ENCODE measurements at places on chromosomes 1 and 21.

- DNase-seq, result no peak
Observed at GRCh38 chr1:209732725-209733124, 23.1 kb upstream of the TRAF3IP3 start.

GRCh38 chr21:41993744-41994143 is 16.4 kb downstream of the ZBTB21 start:
- no peak for DNase-seq

- no peak for DNase-seq
Observed at GRCh38 chr21:40162075-40162474, 294.8 kb downstream of the PCP4 start.

DNA sequence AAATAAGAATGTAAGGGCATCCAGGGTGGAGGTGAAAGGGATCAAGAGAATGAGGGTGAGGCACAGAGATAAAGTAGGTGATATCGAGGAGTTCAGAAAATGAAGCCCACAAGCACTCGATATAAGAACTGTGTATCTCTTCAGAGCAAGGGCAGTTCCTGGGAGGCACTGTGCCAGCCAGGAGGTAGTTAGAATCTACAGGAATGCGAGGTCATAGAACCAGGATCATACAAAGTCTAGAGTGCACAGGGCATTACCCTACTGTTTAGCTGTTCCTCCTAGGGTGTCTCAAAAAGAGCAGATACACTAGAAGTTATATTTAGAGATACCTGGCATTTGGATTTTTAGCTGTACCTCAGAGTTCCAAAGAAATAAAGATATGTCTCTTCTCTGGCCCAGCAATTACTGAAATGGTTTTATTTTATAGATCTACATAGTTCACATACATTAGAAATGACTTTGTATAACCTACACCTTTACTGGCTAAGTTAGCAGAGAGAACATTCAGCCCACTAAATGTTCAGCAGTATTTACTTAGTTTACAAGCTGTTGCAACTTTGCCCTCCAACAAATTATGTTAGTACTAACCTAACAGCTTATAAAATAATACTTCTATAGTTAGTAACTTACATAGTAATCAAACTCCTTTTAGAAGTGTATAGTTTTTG is 1.6 kb downstream of the OVAAL start:
- DNase-seq, result no peak

DNA sequence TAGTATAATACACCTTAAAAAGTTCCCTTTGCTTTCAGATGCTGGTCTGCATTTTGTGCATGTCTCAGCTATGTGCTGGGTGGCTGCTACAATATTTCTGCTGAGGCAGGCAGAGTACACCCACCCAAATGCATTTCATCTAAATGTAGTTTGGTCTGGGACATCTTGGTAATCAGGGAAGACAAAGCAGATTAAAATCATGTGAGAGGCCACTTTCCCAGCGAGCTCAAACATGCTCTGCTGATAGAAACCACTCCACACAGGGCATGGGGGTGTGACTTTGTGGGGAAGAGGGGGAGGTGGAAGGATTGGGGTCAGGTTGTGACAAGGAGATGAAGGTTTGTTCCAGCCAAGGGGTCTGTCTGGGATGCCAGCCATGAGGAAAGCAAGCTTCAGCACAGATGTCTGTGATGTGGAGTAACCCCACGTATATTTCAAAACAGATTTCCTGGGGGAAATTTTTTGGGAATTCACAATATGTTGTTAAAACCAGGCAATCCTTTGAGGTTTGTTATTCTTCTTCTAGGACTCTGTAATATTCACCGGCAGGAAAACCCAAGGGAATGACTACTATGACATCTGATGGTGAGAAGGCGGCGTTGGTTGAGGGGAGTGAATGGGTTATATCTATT is 255.1 kb upstream of the FGGY start:
- no peak for DNase-seq

DNA sequence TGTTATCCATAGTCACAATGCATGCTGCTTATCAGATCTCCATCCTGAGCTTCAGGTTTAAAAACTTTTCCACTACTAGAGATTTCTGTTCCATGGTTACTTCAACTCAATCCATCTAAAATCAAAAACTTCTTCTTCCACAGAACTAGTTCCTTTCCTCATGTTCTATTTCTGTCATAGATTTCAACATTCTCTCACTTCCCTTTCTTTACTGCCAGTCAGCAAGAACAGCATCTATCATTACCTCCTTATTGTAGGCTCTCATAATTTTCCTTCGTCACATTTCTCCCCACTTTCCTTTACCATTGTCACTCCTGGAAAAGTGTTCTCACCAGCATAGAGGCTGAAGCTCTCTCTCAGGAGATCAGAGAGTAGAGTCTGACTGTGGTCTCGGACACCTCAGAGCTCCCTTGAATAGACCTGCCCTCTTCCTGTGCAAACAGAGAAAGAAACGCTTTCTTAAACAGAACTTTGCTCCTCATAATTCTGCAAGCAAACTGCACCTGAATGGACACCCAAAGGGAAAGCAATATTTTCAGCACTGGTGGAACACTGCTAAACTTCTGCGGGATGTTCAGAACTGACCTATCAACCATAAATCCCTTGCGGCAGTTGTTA is 48.7 kb upstream of the KIRREL1 start:
- no peak for DNase-seq

DNA sequence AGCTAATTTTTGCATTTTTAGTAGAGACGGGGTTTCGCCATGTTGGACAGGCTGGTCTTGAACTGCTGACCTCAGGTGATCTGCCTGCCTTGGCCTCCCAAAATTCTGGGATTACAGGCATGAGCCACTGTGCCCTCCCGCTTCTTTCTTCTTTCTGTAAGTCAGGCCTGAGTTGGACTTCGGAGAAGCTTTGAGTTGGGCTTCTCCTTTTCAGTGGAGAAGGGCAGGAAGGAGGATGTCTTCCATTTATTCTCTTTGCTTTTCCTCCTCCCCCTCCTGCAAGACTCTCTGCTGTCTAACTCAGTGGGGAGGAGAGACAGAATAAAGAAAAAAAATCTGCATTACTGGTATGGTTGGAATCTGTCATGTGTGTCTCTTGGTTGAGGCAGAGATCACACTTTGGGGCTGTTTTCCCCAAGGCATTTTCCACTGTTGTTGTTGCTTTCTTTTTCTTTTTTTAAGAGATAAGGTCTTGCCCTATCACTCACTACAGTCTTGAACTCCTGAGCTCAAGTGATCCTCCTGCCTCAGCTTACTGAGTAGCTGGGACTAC is 13.2 kb upstream of the DEGS1 start:
- DNase-seq, result no peak

GRCh38 chr1:171654942-171655745 is 2.7 kb upstream of the MYOC start:
- DNase-seq, result no peak

- DNase-seq, result no peak
Observed at GRCh38 chr1:164867590-164867989, 308.6 kb downstream of the PBX1 start.

- DNase-seq, result no peak
Observed at GRCh38 chr1:206114692-206115640, 2.2 kb downstream of the AVPR1B start.

- DNase-seq, result no peak
Observed at GRCh38 chr1:189958756-189959155, 518.9 kb downstream of the BRINP3 start.

- no peak for DNase-seq
Observed at GRCh38 chr1:39109644-39110043, 83.5 kb downstream of the NDUFS5 start.

DNA sequence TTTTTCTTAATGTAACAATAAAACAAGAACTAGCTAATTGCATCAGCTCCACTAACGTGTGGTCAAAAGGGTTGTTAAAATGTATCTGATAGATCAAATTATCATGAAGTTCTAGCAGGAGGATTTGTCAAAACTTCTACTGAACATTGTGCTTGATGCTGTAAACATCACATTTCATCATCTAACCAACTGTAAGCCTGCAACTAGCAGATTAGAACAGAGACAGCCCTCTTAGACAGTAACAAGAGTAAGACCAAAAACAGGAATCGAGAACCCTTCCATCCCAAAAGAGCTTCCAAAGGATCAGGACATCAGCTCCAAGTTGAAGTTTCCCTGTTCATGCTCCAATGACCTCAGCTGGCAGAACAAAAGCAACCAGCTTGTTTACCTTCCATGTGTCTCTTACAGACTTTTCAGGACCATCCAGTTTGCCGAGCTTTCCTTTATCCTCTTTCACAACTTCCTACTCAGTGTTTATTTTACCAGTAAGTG is 44.6 kb downstream of the NIBAN1 start:
- peak; percentile 31 for DNase-seq

- no peak for DNase-seq
Observed at GRCh38 chr1:202752774-202753173, 42.5 kb upstream of the SYT2 start.

DNA sequence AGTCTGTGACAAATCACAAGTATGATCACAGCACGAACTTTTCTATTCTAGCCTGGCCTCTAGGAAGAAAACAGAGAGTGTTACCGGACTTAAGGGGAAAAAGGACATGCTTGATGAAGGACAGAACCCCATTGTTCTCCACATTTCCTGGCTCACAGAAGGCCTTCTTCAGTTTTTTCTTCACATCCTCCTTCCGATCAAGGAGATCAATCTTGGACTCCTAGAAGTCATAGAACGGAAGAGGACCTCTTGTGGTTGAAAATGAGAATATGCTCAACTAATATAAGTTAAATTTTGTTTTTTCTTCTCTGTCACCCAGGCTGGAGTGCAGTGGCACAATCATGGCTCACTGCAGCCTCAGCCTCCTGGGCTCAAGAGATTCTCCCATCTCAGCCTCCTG is 30.3 kb downstream of the YARS1 start:
- no peak for DNase-seq

GRCh38 chr1:19708567-19709110 is 44.0 kb downstream of the HTR6 start:
- no peak for DNase-seq

DNA sequence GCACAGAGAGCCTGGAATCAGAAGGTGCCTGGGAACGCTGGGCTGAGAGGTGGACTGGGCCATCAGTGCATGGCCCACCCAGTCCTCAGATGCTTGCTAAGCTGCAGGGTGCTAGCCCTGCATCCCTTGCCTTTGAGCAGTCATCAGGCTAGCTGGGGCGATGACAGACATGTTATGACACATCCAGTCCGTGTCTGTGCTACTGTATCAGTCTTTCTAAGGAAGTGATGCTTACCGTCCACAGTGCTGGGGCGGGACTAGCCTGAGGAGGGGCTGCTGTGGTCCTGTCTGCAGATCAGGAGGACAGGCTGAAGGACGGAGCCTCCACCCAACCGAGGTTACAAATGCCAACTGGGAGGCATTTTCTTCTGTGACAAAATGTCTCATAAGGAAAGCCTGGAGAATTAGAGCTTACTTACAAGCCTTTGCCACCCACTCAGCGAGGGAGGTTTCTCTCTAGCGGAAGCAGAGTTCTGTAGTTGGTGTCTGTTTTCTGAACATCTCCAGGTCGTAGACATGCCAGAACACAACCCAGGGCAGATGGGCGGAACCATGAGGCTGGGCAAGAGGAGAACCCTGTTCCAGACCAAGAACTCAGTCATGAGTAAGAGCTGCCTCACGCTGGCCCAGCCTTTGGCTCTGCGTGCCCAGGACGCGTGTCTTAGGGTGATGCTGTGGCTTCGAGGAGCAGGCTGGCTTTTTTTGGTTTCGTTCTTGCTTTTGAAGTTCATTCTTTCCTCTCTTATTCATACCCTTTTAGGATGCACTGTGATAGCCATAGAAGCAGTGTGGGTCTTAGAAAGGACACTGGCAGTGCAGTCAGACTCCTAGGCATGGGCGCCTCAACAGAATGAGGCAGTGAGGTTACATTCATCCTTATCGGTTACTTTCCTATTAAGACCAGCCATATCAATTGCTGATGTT is 14.3 kb downstream of the SLFNL1 start:
- no peak for DNase-seq

DNA sequence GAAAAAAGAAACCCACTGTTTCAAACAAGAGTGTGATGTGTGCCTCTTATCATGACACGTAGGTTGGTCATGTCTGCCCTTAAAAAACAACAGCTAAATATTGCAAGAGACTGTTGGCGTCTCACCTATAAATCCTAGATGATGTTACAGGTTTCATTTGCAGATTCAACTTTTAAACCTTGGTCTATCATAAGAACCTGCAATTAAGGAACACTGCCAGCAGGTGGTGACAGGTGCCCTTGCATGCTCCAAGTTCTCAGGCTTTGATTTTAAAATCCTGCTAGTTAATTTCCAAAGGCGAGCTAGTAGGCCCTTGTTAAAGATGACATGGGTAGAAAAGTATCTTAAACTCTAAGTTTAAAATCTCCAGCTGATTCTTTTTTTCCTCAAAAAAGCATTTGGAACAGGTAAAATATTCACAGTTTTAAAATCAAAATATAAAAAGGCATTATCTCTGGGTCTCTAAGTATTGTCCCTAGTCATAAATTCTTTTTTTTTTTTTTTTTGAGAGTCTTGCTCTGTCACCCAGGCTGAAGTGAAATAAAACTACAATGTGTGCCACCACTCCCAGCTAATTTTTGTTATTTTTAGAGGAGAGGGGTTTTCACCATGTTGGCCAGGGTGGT is 39.1 kb downstream of the CLSTN1 start:
- DNase-seq, result peak; percentile 52

GRCh38 chr1:109294481-109294880 is 11.5 kb upstream of the PSRC1 start:
- no peak for DNase-seq

DNA sequence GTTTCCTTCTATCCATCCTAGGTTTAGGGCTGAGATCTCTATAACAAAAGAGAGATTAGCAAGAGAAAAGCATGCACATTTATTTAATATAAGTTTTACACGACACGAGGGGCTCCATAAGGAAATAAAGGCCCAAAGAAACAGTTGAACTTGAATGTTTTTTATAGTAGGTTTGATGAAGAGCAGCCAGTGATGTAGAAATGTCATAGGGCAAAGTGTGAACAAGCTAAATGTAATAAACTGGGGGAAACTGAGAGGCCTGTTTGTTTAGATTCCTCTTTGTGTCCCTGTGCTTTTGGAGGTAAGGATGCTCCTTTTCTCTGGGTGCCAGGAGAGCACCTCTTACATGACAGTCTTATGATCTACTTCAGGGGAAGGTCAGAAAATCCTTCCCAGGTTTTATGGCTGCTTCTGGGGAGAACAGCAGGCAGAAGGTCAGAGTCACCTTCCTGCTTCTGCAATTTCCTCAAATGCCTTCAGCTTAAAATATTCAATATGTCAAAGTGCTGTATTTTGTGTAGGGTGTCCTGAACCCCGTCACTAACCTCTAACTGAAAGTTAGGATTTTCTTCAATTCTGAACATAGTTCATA is 9.5 kb upstream of the HORMAD1 start:
- DNase-seq, result no peak

DNA sequence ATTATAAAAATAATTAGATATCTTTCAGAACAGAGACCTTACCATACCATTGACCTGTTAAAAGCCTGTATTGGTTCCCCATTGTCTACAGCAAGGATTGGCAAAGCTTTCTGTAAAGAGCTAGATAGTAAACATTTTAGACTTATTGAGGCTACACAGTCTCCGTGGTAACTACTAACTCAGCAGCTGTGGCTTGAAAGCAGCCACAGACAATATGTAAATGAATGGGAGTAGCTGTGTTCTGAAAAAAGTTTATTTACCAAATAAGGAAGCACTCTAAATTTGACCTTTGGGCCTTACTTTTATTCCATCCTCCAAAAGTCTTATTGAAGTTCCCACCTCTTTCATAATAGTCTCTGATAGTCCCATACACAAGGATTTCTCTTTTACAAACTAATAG is 39.7 kb downstream of the NUP210L start:
- peak; percentile 1 for DNase-seq

Measured in NCI-H2029 (cell line).